T-cell (primary cell): ENCODE measurements at places on chromosomes 7 and 10.
A peak's percentile ranks its signal among the peaks of the same experiment; 100 is the strongest.

- DNase-seq: no peak
Measured at GRCh38 chr10:80176526-80176925, 28.8 kb downstream of the ANXA11 start.

GRCh38 chr7:114414156-114415063 lies at the start of gene FOXP2:
Gene FOXP2 (plus strand): TSS chr7:114414815. CDS start chr7:114426512, 11,697 bp downstream.
- no peak for DNase-seq

DNA sequence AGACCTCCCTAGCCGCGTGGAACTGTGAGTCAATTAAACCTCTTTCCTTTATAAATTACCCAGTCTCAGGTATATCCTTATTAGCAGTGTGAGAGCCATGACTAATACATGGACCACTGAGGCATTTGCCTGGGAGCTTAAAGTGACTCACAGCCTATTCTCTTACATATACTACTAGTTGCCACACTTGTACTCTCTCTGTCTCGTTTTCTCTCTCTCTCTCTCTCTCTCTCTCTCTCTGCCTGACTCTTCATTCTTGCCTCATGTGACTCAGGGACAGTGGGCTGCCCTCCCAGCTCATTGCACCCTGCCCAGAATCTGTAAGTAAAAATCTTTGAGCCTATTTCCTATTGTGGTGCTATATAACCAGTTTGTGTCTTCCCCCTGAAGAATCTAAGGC lies 238.5 kb upstream of the MAGI2 start:
- DNase-seq: no peak

DNA sequence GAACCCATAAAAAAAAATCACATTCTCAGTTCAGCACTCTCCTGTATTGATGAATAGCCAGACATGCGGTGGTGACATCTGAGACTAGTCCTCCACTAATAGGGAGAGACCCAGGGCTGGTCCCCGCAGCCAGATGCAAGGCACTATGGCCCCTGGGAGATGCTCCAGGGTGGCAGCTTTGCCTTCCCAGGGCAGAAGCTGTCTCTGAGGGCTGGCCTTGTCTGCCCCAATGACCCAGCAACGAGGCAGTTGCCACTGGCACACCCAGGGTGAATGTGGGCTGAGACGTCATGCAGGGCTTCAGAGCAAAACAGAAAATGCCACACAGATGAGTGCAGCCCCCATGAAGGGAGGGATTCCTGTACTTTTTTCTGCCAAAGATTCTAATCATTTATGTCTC lies 50.1 kb upstream of the GDF10 start:
- DNase-seq: no peak

GRCh38 chr10:30459283-30459682 lies 25.3 kb downstream of the MAP3K8 start:
- DNase-seq: no peak

DNA sequence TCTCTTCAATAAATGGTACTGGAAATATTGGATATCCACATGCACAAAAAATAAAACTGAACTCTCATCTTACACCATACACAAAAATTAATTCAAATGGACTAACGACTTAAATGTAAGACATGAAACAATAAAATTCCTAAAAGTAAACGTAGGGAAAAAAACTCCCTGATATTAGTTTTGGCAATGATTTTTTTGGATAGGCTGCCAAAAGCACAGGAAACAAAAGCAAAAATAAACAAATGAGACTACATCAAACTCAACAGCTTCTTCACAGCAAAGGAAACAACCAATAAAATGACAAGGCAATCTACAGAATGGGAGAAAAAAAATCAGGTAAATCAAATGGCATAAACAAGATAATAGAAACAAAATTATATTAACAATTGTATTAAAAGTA lies 65.7 kb downstream of the ORC5 start:
- no peak for DNase-seq

- no peak for DNase-seq
Measured at GRCh38 chr7:115033917-115034459, 112.1 kb downstream of the MDFIC start.

DNA sequence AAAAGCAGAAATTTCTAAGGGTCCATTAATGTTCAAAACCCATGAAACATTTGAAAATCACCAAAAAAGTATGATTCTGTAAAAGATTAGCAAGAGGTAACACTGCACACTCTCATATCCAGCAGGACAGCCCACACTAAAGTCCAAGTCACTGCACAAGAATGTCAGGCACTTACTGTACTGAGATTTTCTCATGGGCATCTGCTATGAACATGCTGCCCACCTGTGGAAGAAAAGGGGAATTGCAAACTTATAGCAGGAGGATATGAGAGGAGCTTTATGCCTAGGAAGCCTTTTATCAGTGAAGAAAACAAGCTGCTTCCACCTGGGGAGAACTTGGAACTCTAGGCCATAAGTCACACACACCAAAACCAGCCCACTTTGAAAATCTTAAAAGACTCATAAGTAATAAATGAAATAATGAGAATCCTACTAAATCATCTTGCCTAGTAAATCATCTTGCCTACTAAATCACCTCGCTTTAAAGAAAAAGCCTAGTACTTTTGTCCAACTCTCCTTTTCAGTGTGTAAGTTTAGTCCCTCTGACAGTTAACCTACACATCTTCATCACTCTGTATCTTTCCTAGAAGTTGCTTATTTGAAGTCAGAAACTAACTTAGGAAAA lies 46.1 kb downstream of the ARMH3 start:
- DNase-seq: peak; percentile 34

DNA sequence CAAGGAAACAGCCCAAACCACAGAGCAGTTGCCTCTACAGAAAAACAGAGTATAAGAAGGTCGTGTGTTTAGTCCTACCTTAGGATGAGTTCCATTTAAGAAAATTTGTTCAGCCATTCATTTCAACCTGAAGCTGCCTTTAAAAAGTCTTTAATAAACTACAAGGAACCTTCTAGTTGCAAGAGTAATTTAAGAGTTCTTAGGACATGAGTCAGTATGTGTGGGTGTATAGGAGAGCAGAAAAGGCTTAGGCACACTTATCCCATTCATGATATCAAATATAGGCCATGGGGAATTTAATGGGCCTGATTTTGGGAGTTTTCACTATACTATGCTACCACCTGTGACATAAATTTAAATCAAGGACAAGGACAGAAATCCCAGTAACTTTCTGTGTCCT lies 496.8 kb downstream of the TFEC start:
- DNase-seq: no peak

DNA sequence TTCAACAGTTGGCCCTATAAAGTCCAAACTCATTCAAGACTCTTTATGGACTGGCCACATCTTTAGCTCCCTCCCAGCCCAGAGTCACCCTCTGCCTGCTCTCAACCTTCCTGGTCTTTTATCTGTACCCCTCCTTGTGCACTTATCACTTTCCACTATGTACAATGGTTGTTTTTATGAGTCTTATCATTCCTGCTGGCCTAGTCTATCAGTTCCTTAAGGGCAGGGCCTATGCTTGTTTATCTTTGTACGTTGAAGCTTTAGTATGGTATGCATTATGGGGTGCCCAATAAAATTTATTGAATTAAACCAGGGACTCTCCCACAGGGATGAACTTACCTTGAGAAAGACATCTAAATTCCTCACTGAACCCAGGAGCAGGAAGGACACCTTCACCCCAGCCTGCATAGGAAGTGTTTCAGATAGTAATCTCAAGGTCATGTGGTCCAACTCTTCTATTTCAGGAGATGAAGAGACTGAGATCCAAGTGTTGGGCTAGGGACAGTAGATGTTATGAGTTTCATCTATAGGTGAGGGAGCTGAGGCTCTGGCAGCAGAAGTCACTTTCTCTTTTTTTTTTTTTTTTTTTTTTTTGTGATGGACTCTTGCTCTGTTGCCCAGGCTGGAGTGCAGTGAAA lies 13.3 kb upstream of the PDCD4 start:
- DNase-seq: no peak

DNA sequence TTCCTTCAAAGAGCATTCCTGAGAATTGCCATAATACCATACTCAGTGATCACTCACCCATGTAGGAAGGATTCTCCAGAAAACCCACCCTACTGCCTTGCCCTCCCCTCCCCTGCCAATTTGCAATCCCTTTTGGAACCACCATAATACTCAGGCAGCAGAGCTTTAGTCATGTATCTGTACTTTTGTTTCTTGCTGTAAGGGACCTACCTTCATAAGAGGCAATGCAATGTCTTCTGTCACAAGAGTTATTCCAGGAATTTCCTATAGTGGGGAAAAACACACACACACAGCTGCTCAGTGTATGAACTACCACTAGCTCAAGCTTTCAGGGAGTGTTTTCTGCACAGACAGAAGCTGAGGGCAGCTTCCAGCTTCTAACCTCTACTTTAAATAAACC lies 67.0 kb downstream of the GSAP start:
- DNase-seq: no peak

DNA sequence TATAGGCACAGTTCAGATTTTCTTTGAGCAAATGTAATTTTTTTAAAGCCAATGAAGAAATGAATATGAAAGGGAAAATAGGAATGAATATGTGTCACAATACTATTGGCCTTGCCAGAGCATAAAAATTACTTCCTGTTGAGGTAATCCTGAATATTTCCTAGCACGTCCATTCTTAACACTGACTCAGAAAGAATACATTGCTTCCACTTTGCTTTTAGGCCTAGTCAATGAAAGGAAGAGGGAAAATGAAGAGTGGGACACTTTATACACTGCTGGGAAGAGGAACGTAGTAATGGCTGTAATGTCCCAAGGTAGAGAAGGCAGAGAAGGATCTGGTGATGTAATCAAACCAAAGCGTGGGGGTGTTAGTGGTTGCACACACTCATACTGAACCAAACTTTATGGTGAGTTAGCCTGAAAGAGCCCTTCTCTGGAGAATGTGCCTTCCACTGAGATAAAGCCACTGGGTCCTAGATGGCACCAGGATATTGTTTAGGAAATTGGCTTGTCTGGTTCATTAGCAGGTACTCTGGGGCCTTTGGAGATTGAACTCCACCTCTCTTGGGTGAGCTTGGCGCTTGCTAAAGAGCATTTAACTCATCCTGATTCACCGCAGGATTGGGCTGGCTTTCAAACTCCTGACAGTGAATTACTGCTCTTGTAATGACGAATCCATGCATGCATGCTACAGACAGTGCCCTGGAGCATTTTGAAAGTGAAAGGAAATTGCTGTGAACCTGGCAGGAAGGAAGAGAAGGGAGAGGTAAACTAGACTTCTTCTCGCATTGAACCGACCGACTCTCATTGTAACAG lies 254.9 kb downstream of the KIAA1217 start:
- DNase-seq: no peak

DNA sequence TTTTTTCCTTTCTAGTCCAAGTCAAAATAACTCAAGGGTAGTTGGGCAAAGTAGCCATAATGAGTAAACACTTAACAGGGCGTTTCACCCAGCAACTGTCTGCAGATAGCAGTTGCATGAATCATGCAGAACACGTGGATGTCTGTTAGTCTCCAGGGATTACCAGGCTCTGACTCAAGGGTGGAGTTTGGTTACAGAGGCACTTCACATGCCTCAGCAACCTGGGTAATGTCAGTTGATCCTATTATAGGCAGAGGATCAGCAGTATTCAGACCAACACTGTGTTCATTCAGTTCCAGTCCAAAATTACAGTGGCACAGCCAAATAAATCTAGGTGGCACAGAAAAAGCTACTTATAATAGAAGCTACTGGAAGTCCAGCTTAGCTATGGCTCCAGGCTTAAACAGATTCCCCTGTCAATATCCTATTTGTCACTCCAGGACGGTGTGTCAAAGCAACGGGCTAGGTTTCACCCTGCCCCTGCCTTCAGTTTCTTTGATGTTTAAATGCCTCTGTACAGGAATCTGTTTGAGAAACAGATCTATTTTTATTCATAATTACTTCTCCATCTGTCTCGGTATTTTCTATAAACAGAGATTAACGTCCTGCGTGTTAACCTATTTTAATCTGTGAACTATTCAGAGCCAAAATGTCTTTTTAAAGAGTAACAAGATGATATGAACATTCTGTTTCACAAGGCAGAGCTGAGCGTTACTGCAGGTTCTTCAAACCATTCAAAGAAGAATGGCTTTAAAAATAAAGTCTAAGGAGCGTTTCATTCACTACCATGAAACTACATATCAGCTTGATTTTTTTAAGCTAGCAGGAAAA lies 162.6 kb upstream of the AKR1E2 start:
- no peak for DNase-seq

DNA sequence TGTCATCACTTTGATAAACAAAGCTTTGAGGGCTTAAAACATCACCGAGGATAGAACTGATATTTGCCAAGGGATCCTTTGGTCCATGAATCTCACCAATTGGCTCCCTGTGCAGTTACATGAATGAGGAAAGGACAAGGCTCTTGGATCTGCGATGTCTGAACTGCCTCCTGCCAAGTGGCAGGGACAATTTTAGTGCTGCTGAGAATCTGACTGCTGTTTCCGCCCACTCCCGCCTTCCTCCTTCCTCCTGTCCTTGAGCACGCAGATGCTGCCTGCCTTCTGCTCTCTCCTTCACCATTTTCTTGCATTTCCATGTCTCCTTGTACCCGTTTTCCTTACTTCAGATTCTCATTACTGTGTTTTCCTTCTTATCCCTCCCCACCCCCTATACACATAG lies 26.8 kb upstream of the ITPRID1 start:
- DNase-seq: no peak

DNA sequence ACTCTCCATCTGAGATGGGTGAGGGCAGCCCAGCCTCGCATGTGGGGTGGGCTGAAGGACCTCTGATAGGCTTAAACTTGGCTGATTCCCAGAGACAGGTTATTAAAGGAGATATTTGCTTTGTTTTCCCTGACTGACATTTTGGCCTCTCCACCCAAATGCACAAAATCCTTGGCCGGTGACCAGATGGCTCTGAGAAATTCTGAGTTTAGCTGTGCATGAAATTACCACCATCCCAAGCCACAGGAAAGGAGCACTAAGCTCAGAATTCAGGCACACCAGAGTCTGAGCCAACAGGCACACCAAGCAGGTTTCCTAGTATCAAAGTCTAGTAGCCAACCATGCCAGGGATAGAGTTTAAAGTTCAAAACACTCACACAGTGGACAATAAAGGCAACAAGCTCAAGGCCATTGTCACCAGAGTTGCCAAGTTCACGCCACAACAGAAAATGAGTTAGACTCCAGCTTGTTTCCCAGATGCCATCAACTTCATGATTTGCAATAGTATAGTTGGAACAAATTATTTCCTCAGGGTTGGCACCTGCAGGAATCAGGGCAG lies 387.6 kb downstream of the KCNMA1 start:
- no peak for DNase-seq

DNA sequence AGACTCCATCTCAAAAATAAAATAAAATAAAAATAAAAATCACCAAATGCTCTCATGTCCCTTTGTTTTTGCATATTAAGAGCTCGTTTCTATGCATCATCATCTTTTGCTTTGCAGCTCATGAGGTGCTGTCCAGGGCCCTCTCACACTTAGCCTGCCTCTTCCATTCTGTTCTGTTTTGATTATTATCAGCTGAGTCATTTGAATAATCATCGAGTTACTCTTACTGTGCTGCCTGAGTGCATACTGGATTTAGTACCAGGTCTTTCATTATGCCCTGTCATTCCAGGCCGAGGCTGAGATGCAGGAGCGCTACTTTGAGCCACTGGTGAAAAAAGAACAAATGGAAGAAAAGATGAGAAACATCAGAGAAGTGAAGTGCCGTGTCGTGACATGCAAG lies 33.0 kb downstream of the UCMA start:
- DNase-seq: no peak

- no peak for DNase-seq
Measured at GRCh38 chr7:121936951-121937623, 64.1 kb downstream of the PTPRZ1 start.
